Activated CD4-positive, alpha-beta T cell treated with anti-CD3 and anti-CD28 coated beads for 4 hours (primary cell): ENCODE measurements at places on chromosomes 2 and 18.

DNA sequence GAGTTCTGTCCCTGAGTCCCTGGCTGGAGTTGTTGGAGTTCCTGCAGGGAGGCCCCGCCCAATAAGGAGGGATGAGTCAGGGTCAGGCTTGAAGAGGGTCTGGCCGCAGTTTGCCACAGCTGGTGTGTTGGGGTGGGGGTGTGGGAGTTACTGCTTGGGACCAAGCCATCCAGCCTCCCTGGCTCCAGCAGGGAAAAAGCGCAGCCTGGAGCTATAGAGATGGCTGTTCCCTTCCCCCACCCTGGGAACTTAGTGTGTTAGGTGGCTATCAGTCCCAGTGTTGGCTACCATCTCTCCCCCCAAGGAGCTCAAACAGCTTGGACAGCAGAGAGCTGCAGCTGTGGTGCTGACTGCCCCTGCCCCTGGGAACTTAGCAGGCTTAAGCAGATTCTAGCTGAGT lies 13.2 kb upstream of the TANK start:
- no peak for DNase-seq

DNA sequence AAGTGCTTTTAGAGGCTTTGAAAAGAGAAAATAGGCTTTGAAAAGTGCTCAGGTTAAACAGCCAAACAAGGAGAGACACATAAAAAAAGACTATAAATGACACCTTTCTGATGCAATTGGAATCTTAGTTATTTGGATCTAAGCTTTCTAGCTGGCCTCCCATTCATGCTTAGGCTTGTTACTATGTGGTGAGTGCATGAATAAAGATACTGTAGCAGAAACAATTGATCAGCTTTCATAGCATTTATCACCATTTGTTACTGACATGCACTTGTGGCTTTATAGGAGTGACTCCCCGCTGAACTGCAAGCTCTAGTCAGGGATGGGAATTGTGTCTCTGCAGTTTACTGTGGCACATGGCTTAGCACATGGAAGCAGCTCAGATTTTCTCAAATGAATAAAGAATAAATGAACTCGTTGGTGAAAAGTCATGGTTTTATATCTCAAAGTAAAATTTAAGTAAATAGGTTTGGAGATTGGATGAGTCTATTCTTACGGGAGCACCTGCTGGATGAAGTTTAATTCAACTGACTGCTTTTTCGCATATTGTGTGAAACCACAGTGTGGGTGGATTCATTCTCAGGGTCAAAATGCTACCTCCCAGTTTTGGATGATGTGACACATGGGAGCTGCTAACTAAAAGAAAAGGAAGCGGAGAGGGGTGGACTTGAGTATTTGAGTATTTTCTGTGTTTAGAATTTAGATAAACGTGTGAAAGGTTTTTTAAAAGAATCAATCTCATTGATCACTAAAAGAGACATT lies 91.1 kb upstream of the NOL4 start:
- DNase-seq: no peak

DNA sequence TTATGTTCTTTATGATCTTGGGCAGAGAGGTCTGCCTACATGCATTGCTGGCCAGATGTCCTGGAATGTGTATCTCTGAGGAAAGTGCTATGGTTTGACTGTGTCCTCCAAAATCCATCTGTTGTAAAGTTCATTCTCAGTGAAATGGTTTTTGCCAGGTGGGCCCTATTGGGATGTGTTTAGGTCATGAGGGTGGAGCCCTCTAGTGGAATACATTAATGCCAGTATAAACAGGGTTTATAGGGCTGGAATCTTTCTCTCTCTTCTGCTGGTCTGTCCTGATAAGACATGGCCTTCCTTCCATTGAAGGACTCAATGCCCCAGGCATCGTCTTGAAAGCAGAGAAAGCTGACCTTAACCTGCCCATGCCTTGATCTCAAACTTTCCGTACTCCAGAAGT lies 258.5 kb downstream of the RPIA start:
- DNase-seq: no peak

GRCh38 chr2:96167407-96168013 lies 22.3 kb upstream of the DUSP2 start:
- no peak for DNase-seq

GRCh38 chr2:160366474-160366873 lies 127.1 kb downstream of the RBMS1 start:
- no peak for DNase-seq

- no peak for DNase-seq
Measured at GRCh38 chr2:55965276-55965675, 41.7 kb upstream of the EFEMP1 start.

GRCh38 chr2:175355246-175355645 lies 173.7 kb upstream of the ATP5MC3 start:
- no peak for DNase-seq

DNA sequence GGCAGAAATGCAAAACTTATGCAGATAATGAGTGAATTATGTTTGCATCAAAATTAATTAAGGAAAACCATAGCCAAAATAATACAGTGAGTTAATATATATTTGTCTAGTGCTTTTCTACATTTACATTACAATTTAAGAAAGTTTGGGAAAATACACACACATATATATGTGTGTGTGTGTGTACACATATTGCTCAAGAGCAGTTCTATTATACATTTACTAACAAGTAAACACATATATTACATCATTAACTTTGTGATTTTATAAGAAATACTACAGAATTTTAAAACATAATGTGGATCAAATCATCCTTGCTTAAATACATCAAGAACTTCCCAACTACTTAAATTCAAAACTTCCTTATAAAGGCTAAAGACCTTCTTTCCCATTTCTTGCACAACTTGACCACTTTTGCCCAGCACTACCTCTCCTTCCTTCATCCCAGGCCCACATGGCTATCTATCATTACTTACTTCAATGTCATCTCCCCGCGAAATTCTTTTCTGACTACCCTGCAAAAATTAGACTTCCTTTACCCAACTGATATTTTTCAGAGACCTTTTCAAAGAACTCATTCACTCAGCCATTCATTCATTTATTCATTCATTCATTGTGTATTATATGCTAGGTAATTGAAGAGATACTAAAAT lies 68.4 kb downstream of the COL5A2 start:
- no peak for DNase-seq

GRCh38 chr2:225083276-225083675 lies 41.0 kb upstream of the DOCK10 start:
- no peak for DNase-seq

GRCh38 chr2:26945991-26946750 lies 24.3 kb upstream of the MAPRE3 start:
- no peak for DNase-seq

DNA sequence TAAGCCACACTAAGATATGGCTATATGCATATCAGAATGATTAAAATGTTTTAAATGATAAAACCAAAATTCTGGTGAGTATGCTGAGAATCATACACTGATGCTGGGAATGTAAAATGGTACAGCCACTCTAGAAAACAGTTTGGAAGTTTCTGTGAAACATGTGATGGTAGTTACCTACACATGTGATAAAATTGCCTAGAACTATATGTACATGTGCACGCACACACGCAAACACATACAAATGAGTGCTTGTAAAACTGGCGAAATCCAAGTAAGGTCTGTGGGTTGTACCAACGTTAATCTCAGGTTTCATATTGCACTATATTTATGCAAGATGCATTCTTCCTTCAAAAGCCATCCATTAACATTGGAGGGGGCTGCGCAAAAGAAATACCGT lies 195.0 kb upstream of the RAB6C start:
- DNase-seq: no peak

DNA sequence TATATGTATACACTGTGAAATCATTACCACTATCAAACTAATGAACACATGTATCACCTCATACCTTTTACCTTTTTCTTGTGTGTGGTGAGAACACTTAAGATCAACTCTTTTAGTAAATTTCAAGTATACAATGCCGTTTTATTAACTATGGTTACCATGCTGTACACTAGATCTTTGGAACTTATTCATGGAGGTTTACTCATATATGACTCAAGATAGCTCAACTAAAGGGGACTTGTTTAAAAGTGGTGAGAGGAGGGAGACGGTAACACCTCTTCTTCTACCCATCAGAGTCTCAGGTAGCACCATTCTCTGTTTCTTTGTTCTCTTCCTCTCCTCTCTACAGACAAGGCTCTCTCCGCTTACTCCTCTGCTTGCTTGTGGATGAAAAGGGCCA lies 36.1 kb upstream of the TMEM178A start:
- DNase-seq: no peak

DNA sequence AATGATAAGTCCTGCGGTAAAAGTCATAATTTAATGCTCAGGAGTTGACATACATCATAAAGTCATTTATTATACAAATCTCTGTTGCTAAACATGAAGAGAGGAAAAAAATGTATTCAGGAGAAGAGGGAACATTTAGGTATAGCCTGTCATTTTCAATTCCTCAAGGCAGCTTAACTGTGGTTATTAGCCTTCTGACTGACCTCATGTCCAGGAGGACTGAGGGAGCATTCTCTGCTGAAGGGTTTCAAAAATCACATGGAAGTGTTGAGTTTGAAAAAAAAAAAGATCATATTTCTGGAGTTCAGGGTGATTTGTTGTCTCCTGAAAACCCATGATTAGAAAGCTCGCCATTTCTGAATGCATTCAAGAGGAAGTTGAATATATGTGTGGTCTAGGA lies 1371.1 kb upstream of the LRRTM1 start:
- no peak for DNase-seq

- DNase-seq: no peak
Measured at GRCh38 chr2:121128741-121129659, 156.0 kb downstream of the TFCP2L1 start.

GRCh38 chr2:48122166-48122565 lies 215.9 kb upstream of the FBXO11 start:
- DNase-seq: no peak

DNA sequence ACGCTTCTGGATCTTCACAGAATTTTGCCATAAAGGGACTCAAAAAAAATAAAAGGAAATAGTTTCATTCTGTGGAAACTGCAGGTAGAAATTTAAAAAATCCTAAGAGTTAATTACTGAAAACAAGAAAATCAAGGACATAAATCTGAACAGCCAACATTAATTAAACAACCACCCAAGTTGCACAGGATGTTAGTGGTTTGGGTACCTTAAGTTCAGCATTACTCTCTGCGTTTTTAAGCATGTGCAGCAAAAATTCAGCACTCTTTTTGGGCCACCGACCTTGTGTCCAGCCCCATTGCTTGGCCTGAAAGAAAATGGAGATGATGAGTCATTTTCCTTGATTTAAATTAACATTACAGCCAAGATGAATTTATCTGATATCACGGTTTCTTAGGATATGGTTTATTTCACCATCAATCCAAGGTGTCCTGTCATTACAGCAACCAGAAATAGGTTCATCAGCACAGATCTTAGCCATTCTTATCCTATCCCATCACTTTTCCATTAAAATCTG lies 3.3 kb upstream of the C18orf32 start:
- no peak for DNase-seq

- DNase-seq: no peak
Measured at GRCh38 chr18:32530947-32531651, 60.4 kb upstream of the GAREM1 start.

GRCh38 chr2:121080013-121080772 lies 204.8 kb downstream of the TFCP2L1 start:
- peak; percentile 16 for DNase-seq

- no peak for DNase-seq
Measured at GRCh38 chr2:222591661-222592060, 64.2 kb downstream of the FARSB start.

- DNase-seq: no peak
Measured at GRCh38 chr18:77108821-77109647, 23.5 kb downstream of the MBP start.

DNA sequence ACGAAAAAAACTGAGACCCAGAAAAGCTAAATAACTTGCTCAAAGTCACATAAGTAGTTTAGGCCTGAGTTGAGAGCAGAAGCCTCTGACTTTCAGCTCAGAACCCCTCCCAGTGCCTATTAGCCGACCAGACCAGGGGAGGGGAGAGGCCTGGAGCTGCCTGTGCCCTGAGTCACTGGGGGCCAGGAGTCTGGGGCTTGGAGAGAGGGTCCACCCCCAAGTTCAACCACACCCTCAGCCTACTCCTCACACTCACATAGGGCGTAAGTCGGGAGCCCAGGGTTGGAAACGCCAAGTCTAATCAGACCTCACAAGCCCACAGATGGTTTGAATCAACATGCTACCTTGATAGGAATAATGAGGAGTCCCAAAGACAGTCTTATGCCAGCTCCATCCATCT lies 12.6 kb upstream of the PKDCC start:
- no peak for DNase-seq

- no peak for DNase-seq
Measured at GRCh38 chr2:184814421-184814820, 216.1 kb downstream of the ZNF804A start.

DNA sequence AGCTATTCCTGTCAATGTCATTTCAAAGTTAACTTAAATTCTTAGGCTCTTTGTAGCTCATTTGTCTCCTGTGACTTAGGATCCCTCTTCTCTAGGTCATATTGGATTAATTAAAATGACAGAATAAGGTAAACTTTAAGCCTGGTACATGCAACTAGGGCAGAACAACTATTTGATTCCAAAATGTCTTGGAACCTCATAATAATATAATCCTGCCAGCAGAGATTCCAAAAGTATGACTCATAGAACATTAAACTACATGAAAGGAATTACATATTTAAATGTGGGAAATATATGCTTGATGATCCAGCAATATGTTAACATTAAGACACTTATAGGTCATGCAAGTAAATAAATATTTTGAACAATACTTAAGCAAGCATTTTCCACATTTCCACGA lies 63.3 kb downstream of the COL3A1 start:
- no peak for DNase-seq

DNA sequence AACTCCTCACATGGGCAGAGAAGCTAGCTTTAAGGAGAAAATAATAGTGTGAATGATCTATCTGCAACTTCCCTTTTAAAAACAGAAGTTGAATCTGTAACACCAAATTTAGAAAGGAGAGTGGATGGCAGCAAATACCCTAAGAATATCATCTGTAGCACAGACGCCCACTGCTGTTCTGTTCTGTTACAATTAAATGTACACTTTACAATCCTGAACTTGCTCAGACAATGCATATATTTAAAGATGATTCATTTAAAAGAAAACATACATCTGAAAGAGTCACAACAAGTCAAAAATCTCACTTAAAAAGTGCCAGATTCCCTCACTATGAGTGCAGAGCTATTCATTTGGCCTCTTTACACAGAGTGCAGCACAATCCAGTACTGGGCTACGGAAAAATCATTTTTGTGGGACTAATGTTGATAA lies 8.0 kb upstream of the SERTAD2 start:
- DNase-seq: no peak

DNA sequence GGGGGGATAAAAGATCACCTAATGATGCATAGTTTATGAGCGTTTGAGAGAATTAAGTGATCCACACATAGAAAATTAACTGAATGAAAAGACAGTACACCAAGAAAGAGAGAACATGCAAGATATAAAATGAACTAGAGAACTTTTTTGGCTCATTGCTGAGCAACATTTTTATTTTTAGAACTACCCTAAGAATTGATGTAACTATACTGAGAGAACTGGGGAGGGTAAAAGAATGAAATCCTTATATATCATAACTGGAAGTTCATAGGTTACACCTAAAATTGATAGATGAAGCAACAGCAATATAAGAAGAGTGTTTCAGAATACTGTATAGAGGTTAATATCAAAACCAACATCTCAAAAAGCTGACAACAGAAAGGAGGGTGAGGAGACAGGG lies 55.6 kb downstream of the USP34 start:
- no peak for DNase-seq

GRCh38 chr2:65231892-65232477 lies 4.4 kb downstream of the ACTR2 start:
- no peak for DNase-seq

GRCh38 chr2:95552911-95553310 lies 38.9 kb upstream of the TRIM43 start:
- DNase-seq: no peak

GRCh38 chr18:40019797-40020392 lies 1935.1 kb upstream of the PIK3C3 start:
- DNase-seq: no peak

- no peak for DNase-seq
Measured at GRCh38 chr2:12110481-12110880, 364.0 kb downstream of the LPIN1 start.
